ENCODE measurements at places on chromosomes 13 and 19.

DNA sequence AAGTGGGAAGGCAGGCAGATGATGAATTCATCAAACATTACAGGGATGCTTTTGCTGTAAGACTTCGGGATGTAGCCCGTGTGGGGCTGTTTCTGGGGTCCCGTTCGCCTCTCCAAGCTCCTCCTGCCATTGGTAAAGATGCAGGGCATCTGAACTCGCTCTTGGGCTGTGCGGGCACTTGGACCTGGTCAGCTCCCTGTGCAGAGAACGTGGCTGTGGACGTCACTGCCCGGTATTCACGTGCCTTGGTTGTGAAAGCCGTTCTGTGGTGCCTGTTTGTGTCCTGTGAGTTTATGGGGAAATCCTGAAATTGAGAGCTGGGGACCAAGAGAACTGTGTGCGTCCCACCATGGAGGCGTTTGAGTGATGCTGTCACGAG, 5.4 kb downstream of the TFDP1 start:
- no peak for DNase-seq

- no peak for DNase-seq
Measured at GRCh38 chr19:16342002-16342715, 17.5 kb downstream of the KLF2 start.

- no peak for DNase-seq
Measured at GRCh38 chr19:29379257-29380021, 146.4 kb upstream of the VSTM2B start.

- no peak for DNase-seq
Measured at GRCh38 chr19:3038214-3038613, 9.1 kb upstream of the TLE2 start.

DNA sequence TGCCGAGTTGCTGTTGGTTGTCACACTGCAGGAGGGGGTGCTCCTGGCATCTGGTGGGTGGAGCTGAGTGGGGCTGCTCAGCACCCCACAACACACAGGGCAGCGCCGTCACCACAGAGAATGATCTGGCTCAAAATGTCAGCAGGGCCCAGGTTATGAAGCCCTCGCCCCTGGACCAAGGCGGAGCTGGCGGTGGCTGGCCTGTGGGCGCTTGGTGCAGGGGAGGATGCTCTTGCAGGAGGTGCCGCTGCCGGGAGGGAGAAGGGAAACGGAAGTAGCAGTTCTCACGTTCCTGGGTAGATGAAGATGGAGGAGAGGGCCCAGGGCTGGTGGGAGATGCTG, 14.2 kb upstream of the LENG8 start:
- no peak for DNase-seq

- DNase-seq = no peak
Measured at GRCh38 chr13:80475718-80476117, 134.8 kb upstream of the SPRY2 start.

DNA sequence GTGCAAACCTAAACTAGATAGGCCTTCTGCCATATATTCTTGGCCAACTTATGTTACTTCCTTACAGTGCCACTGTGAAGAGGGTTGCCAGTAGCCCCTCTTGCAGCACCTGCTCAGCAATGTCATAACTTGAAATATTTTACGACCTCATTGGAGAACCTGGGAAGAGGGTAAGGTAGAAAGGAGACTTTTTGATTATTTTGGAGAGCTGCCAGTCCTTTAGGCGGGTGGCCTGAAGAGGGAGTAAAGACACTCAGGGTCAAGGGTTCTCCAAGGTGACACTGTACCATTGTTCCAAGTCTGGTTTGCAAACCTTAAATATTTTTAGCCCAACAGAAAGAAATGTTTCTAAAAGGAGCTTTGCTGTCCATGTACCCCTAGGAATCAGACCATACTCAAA, 118.3 kb downstream of the FLT1 start:
- DNase-seq = no peak

- no peak for DNase-seq
Measured at GRCh38 chr19:42143341-42144234, 11.3 kb upstream of the POU2F2 start.

DNA sequence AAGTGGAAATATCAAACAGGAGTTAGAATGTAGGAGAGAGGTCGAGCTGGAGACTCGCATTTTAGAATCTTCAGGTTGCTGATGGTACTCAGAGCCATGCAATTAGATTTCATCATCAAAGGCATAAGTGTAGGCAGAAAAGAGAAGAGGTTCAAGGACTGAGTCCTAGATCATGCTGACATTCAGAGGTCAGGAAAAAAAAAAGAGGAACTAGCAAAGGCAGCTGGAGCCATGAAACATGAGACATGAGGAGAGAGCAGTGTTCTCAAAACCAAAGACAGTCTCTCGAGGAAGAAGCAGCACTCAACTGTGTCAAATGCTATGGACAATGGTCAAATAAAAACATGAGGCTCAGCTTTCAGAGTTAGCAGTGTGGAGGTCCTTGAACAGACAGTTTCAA, 12.4 kb upstream of the TPP2 start:
- peak; percentile 29 for DNase-seq

GRCh38 chr13:32622827-32623226, 36.6 kb downstream of the PDS5B start:
- DNase-seq = no peak

GRCh38 chr13:46617885-46618284, 64.9 kb downstream of the LRCH1 start:
- no peak for DNase-seq

DNA sequence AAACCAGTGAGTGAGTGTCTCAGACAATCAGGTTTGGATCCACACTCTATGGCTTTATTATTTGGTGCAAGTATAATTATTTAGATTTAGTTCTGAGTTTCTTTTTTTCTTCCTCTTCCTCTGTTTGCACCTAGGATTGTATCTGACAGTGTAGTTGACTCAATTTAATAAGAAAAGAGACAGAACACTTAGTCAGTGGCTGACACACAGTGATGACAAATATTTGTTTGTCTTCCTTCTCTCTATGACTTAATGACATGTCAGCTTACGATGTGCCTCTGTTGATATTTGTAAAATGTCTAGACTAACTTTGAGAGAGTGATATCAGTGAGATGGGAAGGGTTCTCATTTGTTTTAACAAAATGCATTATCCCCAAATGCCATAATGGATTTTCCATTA, 129.5 kb upstream of the SLC10A2 start:
- no peak for DNase-seq

- DNase-seq = no peak
Measured at GRCh38 chr13:46181840-46182490, at the start of gene LCP1. Gene LCP1, minus strand, starts transcription at chr13:46182177. Its CDS starts 22,515 bp downstream, at chr13:46159662.

- no peak for DNase-seq
Measured at GRCh38 chr19:47309038-47309437, 623 bp upstream of the C5AR1 start.

DNA sequence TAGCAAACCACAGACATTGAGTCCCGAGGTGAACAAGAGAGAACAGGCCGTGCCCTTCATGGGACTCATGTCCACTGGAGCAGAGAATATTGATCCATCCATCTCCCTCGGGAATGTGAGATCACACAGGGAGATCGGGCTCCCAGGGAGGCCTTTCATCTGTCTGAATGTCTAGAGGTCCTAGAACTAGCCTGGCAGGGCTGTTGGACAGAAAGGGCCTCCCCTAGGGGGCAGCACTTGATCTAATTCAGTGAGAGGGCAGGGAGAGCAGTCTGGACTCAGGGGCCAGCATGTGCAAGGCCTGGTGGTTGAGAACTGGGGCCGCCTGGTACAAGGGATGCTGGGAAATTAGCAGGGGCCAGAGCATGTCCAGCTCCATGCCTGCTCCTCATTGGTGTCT, 4.3 kb downstream of the RUVBL2 start:
- no peak for DNase-seq

DNA sequence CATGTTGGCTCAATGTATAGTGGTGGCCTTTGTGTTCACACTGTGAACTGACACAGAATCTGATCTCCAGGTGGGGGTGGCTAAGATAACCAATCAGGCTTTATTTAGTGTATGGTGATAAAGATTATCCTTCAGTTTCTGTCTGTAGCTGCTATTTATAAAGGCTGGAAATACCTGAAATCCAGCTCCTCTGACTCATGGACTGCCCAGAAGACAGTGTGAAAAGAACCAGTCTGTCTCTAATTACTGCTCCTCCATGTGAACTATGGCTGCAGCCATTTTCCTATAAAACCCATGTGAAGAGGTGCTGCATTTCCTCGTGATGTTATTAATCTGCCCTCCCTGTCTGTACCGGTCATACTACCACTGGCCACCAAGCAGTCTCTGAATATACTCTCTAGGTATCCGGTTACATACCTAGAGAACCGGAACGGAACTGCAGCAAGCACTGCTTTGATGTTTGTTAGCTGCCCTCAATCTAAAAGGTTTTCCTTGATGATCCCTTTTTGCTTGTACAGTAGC, 238.0 kb downstream of the LHFPL6 start:
- DNase-seq = peak; percentile 20

- no peak for DNase-seq
Measured at GRCh38 chr13:56283262-56283828, 857.4 kb upstream of the PRR20A start.

All from right renal pelvis (tissue), 4 donors.